Osteoblast (primary cell): ENCODE measurements at places on chromosomes 1 and 21. TPM values are rescaled to one million over a fixed set of nuclear protein-coding genes. Genes with fewer than 3 reads are reported as not detected.

GRCh38 chr1:118338936-118339335 lies 153.9 kb upstream of the SPAG17 start:
- DNase-seq, result no peak

- DNase-seq, result no peak
Measured at GRCh38 chr1:93501399-93501798, 53.5 kb downstream of the FNBP1L start.

OR2T2 gene
- total RNA-seq, result not detected in 2 replicates

SLC26A9 gene
- total RNA-seq, result not detected in 2 replicates

- DNase-seq, result no peak
Measured at GRCh38 chr1:82849460-82849859, 1048.7 kb downstream of the ADGRL2 start.

DNA sequence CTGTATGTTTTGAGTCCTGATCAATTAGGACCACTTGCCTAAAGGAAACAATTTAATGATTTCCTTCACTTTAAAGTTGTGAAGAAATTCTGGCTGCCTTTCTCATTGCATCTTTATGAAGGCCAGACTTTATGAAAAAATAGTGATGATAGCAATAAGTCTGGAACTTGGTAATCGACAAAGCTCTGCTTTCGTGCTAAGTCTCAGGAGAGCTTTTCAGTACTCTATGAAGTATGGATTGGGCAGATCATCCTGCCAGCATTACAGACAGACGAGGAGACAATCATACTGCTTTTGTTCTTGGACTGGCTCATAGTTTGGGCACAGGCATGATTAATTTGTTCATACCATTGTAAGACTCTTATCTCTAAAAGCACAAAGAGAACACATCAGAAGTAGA lies 45.5 kb upstream of the KCNJ15 start:
- no peak for DNase-seq

C1orf105 gene
- total RNA-seq, result not detected in 2 replicates

FTCD gene
- total RNA-seq, result 0.29 and 0.36 TPM in 2 replicates

GRCh38 chr1:42981255-42981805 lies 22.7 kb upstream of the SLC2A1 start:
- no peak for DNase-seq

- no peak for DNase-seq
Measured at GRCh38 chr1:223338811-223339746, 24.9 kb downstream of the SUSD4 start.

DNA sequence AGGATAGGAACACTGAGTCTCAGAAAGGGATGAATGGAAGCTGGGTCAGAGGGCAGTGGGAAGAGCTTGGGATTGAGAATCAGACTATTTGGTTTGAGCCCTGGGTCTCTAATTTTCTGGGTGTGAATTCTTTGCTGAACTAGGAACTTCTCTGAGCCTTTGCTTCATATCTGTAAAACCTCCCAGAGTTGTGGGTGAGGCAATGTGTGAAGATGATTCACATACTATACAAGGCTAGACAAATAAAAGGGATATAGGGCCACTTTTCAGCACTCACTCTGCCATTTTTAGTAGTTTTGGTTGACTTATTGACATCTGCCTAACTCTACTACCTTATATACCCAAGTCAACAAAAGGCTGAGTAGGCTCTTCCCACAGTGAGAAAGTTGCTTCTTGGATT lies 77.7 kb upstream of the JUN start:
- no peak for DNase-seq

DNA sequence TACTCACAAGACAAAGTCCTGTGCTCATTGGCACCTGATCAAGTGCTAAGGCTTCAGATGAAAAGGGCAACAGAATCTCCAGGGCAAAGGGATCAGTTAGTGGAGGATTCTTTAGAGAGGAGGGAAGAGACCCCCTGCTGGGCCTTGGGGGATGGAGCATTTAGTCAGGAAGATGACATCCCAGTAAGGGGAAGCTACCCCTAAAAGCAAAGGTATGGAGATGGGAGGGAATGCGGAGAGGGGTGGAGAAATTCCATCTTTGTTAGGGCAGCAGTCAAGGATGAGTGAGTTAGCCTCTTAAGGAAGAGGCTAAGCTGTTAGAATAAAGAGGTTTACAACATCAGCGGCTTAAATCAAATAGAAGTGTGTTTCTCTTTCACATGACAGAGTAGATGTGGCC lies 67.4 kb downstream of the ST6GALNAC3 start:
- DNase-seq, result no peak

DNA sequence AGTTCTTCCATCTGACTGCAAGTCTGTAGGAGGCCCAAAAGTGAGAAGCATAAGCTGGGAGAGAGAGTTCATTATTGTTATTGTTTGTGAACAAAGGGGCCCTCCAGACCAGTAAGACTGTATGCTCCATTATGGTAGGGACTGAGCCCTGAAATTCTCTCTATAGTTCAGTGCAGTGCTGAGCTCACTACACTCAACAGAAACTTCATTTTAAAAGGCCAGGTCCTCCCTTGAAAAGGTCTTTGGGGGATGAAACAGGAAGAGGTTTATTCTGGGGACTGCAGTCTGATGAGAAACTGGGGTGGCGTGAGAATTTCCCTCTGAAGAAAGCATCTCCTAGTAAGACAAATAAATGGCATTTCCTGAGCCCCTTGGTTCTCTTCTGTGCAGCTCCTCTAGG lies 5.5 kb upstream of the GATAD2B start:
- DNase-seq, result no peak

SPRR2F gene
- total RNA-seq, result not detected in 2 replicates

DNA sequence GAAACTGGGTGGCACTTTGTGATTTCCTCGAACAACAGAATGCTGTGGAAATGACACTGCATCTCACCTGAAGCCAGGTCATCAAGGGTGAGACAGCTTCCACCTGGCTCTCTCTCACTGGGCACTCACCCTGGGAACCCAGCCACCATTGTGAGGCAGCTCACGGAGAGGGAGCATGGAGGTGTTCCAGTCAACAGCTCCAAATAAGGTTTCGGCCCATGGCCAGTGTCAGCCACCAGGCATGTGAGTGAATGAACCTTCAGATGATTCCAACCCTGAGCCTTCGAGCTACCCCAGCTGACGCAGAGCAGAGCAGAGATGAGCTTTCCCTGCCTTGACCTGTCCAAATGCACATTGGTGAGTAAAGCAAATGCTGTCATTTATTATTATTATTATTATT lies 58.1 kb downstream of the SYDE2 start:
- DNase-seq, result no peak

DNA sequence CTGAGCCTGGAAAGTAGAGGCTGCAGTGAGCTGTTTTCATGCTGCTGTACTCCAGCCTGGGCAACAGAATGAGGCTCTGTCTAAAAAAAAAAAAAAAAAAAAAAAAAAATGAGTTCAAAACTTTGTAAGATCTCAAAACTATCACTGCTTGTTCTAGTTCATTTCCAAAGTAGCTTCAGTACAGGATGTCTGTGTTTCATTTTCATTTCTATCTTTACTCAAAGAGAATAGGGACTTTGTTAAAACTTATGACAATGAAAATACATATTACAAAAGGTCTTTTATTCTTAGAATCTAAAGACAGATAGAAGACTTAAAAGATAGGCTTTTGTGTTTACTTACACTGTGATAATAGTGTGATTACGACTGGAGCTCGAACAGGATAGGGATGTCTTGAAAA lies 709.7 kb downstream of the ADGRL2 start:
- no peak for DNase-seq

CADM3 gene
- under 0.01 TPM in 1 of 2 replicates, not detected in the other for total RNA-seq

- DNase-seq, result no peak
Measured at GRCh38 chr1:151312826-151313225, 14.4 kb downstream of the PI4KB start.
